Fibroblast of the aortic adventitia (primary cell): ENCODE measurements at places on chromosomes 2 and 18.

- DNase-seq: no peak
Measured at GRCh38 chr2:127573771-127574170, 38.3 kb downstream of the MYO7B start.

- peak; percentile 18 for DNase-seq
Measured at GRCh38 chr18:49652881-49653724, 91.2 kb downstream of the LIPG start.

- peak; percentile 37 for DNase-seq
Measured at GRCh38 chr2:41698678-41699422, 349.0 kb upstream of the PKDCC start.

DNA sequence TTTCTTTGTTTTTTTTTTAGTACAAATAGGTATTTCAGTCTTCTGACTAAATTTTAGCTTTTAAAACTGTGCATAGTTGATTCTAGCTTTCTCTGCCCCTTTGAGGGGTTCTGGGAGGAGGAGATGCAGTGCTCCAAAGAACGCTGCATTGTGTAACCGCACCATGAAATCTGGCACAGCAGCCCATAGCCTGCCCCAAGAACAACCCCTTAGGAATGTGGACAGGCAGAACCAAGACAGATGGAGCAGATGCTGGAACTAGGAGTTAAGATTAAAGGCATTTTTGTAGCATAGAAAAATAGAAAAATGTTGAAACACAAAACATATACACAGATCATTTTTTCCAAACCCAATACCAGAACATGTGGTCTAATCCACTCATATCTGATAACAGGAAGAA, 187.5 kb downstream of the SCG2 start:
- DNase-seq: peak; percentile 95

DNA sequence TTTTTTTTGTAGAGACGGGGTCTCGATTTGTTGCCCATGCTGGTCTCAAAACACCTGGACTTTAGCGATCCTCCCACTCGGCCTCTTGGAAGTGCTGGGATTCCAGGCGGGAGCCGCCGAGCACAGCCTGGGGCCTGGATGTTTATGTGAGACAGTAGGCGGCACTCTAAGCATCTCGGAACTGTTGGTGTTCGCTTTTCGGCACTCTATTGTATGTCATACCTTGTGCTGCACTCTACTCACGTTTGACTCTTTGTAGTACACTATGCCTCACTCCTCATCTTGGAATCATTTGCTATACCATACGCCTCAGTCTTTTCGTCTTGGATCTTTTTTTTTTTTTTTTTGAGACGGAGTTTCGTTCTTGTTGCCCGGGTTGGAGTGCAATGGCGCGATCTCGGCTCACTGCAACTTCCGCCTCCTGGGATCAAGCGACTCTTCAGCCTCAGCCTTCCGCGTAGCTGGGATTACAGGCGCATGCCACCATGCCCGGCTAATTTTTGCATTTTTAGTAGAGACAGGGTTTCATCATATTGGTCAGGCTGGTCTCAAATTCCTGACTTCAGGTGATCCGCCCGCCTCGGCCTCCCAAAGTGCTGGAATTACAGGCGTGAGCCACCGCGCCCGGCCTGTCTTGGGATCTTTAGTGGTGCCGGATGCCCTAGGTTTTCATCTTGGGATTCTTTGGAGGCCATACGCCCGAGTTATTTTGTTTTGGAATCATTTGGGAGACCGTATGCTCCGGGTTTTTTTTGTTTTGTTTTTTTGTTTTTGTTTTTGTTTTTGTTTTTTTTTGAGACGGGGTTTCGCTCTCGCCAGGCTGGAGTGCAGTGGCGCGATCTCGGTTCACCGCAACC, 24.2 kb upstream of the ZDBF2 start:
- DNase-seq: peak; percentile 30

DNA sequence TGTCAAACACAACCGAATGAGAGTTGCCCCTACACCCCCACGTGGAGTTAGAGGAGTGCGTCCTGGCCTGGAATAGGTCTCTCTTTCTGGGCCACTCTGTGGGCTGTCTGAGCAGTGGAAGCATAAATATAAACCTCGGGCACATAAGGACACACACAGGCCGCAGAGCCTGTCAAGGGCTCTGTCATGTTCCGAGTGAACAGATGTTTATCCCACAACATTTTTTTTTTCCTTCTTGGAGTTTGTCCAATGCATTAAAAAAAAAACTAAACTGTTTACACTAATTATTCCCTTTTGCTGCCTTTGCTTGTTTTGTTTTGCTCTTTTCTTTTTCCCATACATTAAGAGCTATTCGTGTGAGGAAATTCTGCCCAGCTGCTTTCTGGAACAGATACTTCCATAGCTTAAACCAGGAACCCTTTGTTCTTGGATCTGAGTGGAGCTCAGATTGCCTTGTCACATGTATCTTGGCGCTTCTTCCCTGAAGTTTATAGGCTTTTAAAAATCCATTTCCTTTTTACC, 228.3 kb upstream of the FOSL2 start:
- peak; percentile 9 for DNase-seq

DNA sequence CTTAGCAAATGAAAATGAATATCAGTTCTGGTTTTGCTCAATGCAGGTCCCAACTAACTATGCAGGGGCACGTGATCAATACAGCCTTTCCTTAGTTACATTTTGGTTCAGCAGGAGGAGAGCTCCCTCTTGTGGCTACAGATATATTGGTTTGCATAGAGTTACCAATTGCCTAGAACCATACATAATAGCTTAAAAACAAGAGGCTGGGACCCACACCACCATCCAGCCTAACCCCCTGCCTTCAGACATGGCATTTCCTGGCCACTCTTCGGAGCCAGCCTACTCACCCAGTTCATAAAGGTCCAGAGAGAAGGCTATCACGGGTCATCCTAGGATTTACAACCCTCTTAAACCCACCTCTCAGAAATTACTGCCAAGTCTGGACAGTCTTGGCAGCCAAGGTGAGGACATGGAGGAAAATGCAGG, 10.5 kb downstream of the CCDC93 start:
- peak; percentile 93 for DNase-seq

- no peak for DNase-seq
Measured at GRCh38 chr18:58538604-58539386, 90.1 kb downstream of the ALPK2 start.

DNA sequence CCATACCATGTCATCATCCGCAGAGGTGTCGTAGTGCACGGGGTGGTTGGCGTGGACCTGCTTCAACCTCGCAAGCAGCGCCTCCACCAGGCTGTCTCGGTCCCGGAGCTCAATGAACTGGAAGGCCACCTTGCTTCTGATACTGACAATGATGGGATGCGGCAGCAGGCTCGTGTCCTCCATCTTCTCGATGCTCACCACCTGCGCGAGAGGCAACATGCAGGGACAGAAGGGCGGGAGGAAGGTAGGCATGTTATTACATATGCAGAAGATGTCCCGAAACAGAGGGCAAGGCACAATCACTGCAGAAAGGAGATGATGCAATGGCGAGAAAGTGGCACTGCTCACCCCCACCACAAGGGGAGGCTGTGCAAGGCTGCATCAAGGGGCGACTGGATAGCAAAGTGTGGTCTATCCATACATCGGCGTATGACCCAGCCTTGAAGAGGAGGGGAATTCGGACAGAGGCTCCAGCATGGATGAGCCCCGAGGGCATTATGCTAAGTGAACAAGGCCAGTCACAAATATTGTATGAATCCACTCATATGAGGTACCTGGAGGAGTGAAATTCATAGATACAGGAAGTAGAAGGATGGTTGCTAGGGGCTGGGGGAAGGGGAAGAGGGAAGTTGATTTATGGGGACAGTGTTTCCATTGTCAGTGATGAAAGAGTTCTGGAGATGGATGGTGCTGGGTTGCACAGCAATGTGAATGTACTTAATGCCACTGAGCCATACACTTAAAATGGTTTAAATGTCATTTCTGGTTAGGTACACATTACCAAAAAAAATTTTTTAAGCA, 36.6 kb downstream of the RPL31 start:
- peak; percentile 25 for DNase-seq

- no peak for DNase-seq
Measured at GRCh38 chr2:191303140-191304005, 58.2 kb downstream of the MYO1B start.

DNA sequence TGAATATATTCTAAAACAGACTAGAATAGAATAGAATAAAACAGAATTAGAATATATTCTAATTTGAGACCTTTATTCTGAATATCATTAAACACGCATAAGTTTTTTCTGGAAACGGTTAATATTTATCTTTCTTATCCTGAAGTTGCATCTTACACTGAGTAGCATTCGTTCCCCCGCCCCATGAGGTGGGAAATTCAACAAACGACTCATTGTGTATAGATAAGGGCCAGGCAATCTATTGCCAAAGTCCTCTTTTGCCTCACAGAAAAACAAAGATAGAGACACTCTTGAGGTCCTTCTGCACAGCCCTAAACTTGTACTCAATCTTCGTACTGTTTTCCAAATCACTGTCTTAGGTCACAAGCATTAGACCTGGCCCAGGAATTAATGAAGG, 98.1 kb downstream of the COL6A3 start:
- peak; percentile 91 for DNase-seq

- peak; percentile 55 for DNase-seq
Measured at GRCh38 chr2:170177950-170178781, at the start of gene MYO3B. Gene MYO3B, plus strand, starts transcription at chr2:170178147. Its CDS starts 141 bp downstream, at chr2:170178288.

DNA sequence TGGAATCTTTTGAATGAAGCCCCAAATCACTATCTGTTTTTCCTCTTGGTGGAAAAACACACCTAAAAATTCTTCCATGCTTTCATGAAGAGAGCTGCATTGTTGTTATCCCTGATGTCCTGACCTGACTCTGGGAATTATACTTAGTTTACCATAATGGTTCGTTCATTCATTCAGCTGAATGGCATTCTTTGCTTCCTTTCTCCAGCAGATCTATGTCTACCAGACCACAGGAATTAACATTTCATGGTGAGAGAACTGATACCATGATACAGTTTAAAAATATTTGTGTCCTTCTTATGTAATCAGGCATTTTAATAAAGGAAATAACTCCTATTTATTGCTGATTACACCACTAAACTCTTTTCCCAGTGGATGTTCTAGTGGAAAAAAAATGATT, 11.1 kb upstream of the SLC4A10 start:
- no peak for DNase-seq

DNA sequence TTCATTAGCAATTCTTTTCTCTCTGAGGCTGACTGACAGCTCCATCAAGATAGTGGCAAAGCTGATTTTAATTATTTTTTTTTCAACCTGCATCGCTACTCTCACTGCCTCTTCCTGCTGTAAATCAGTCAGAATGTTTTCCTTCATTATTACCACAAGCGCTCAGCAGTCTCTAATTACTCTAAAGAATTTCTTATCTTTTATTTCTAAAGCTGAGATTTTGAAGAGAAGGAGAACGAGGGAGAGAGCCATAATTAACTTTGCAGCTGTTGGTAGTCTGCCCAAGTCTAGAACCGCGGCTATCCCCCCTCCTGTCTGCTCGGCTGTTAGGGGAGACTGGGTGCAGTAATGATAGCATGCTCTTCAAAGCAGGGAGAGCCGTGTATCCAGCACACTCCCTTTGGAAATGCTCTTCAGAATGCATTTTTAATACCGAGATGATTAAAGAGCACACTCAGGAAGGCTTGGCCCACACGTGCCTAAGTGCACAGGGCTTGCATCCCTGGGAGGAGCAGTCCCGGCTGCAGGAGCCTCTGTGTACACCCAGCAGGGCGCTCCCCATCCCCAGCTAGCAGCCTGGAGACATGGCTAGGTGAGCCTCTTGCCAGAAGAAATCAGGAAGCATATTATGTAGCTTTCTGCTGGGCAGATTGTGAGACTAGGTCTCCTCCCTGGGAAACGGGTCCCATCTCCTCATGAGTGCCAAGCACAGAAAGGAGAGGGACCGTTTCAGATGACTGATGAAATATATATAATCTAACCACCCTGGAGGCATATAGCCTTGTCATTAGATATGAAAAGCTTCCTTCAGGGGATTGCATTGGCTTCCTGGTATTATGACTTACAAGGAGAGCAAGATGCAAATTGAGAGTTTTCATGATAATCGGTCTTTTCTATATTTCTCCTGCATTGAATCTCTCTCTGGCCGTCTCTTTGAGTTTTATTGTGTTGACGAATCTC, 555.2 kb downstream of the CMPK2 start:
- no peak for DNase-seq

GRCh38 chr2:152028182-152028862, 70.5 kb downstream of the CACNB4 start:
- DNase-seq: peak; percentile 28

GRCh38 chr18:30163573-30163972, 879.0 kb downstream of the DSC3 start:
- DNase-seq: no peak

GRCh38 chr18:74249181-74249968, 42.4 kb downstream of the CYB5A start:
- peak; percentile 86 for DNase-seq

DNA sequence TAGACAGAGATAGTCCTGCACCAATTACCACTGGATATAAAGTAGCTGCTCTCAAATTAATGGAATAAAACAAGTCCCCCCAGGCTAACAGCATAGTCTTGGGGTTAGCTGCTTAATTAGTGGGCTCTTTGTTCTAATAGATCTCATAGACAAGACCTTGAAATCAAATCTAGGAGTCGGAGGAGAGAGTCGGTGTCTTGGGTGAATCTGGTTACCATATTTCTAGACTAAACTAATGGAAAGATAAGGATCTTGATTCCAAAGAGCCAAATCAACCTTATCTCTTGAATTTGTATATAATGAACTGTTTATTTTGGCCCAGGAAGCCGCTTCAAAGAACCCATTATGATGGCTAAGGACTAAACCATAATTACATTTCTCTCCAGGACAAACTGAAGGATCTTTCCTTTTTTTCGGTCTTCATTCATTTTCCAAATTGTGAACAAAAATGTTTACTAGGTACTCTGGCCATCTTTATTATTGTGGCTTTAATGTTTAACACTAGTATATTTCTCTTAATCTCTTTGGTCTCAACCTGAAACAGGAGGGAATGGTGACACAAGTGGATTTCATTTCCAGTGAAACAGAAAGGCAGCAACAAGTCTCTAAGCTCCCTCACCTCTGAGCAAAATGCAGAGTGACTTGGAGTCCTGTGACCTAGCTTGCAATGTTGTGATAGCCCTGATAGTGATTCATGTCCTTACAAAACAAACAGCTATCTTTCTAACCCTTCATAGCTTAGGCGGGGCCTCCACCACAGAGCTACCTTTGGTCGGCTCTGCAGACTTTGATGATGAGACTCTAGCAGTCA, 137.9 kb upstream of the PARD3B start:
- DNase-seq: no peak

DNA sequence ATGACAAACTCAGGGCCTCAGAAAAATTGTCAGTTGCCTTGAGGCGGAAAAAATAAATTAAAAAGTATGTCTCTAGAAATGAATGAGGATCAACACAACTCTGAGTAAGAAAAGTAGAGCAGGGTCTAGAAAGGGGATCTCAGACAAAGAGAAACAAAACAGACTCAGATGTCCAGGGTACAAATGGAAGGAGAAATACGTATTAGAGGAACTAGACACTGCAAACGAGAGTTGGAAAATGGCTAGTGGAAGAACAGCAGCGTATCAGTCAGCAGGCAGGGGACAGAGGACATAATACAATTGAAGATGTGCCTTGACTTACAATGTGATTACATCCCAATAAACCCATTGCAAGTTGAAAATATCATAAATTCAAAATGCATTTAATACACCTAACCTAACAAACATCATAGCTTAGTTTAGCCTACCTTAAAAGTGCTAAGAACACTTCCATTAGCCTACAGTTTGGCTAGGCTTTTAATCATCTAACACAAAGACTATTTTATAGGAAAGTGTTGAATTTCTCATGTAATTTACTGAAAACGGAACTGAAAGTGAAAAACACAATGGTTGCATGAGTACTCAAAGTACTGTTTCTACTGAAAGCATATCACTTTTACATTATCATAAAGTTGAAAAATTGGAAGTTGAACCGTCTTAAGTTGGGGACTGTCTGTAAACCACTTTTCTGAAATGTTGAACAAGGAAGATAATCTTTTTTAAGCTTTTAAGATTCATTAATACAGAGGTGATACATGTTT, 182.8 kb downstream of the NBAS start:
- DNase-seq: no peak

- no peak for DNase-seq
Measured at GRCh38 chr18:29285471-29285870, 1108.5 kb upstream of the CDH2 start.
